Activated naive CD8-positive, alpha-beta T cell treated with anti-CD3 and anti-CD28 coated beads, Interleukin-2, amount 10 ng/mL, durations not matched to agents 7 days and 5 days (primary cell): ENCODE measurements at places on chromosomes 7 and 10.
A peak's percentile ranks its signal among the peaks of the same experiment; 100 is the strongest.

DNA sequence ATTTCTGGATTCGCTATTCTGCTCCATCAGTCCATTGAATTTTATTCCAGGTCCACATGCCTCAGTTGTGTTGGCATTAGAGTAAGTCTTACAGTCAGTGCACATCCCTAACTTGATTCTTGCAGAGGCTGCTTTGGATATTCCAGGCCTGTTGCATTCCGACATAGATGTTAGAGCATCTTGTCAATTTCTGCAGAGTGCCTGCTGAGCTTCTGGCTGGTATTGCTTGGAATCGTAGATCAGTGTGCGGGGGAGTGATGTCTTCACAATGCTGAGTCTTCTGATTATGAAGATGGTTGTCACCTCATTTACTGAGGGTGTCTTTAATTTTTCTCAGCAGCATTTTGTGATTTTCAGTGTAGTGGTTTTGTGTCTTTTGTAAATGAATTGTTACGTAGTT, 45.2 kb downstream of the INPP5A start:
- DNase-seq, result no peak

- no peak for DNase-seq
Observed at GRCh38 chr10:11881477-11882417, 58.6 kb downstream of the PROSER2 start.

DNA sequence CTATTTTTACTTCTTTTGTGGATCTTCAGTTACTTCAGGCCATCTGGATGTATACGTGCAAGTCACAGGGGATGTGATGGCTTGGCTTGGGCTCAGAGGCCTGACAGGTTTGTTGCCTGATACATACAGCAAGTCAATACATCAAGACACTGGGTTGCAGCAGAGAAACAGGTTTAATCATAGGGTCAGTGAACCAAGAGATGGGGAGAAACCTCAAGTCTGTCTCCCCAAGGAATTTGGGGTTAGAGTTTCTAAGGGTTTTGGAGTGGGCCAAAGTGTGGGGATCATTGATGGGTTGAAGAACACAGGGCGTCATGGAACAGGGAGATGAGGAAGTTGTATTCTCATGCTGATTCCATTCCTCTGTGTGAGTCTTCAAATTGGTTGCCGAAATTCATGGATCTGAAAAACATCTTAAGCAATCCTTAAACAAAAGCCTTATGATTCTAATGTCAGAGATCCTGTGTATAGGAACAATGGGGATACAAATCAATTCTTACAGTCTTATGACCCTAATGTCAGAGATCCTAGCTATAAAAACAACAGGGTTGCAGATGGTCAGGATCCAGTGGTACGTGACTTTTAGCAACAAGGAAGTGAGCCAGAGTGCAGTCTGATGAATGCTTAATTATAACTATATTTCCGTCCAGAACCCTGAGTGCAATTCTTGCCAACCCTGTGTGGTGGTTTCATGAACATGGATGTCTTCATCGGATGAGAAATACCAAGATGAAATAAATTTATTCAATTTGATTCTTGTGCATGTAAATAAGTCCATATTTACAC, 18.9 kb downstream of the OTUD1 start:
- no peak for DNase-seq

- DNase-seq, result no peak
Observed at GRCh38 chr10:79982362-79982800, 33.5 kb upstream of the SFTPD start.

DNA sequence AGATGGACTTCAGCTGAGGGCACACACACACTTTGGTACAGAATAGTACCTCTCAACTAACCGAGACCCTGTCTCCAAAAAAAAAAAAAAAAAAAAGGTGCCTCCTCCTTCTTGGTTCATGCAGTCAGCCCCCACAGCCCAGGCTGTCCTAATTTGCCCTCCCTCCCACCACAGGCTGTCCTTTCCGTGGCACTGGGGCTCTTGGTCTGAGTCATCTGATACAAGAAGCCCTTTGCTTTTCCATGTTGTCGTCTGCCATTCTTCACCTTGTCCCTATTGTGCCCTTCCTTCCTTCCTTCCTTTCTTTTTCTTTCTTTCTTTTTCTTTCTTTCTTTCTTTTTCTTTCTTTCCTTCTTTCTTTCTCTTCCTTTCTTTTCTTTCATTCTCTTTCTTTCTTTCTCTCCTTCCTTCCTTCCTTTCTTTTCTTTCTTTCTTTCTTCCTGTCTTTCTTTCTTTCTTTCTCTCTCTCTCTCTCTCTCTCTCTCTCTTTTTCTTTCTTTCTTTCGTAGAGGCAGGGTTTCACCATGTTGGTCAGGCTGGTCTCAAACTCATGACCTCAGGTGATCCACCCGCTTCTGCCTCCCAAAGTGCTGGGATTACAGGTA, 96.0 kb upstream of the IKZF1 start:
- no peak for DNase-seq

DNA sequence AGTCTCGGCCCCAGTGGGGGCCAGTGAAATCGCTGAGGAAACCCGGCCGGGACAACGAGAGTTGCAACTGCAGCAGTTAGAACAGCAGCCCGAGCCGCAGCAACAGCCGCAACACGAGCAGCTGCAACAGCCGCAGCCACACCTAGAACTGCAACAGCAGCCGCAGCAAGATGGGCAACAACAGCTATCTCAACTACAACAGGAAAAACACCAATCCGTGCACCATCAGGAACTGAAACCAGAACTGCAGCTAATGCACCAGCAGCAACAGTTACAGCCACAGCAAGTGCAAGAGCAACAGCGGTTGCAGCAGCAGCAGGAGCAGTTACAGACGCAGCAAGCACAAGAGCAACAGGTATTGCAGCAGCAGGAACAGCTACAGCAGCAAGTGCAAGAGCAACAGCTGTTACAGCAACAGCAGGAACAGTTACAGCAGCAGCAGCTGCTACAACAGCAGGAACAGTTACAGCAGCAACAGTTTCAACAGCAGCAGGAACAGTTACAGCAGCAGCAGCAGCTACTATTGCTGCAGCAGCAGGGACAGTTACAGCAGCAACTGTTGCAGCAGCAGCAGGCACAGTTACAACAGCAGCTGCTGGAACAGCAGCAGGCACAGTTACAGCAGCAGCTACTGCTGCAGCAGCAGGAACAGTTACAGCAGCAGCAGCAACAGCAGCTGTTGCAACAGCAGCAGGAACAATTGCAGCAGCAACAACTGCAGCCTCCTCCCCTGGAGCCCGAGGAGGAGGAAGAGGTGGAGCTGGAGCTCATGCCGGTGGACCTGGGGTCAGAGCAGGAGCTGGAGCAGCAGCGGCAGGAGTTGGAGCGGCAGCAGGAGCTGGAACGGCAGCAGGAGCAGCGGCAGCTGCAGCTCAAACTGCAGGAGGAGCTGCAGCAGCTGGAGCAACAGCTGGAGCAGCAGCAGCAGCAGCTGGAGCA, 6.1 kb downstream of the ZNF853 start:
- DNase-seq, result no peak

DNA sequence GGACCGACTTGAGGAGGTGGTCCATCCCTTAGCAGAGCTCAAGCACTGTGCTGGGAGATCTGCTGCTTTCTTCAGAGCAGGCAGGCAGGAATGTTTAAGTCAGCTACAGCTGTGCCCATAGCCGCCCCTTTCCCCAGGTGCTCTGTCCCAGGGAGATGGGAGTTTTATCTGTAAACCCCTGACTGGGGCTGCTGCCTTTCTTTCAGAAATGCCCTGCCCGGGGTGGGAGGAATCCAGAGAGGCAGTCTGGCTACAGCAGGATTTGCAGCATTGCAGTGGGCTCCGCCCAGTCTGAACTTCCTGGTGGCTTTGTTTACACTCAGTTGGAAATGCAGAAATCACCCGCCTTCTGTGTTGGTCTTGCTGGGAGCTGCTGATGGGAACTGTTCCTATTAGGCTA, 51.2 kb upstream of the SEMA3A start:
- DNase-seq, result no peak

DNA sequence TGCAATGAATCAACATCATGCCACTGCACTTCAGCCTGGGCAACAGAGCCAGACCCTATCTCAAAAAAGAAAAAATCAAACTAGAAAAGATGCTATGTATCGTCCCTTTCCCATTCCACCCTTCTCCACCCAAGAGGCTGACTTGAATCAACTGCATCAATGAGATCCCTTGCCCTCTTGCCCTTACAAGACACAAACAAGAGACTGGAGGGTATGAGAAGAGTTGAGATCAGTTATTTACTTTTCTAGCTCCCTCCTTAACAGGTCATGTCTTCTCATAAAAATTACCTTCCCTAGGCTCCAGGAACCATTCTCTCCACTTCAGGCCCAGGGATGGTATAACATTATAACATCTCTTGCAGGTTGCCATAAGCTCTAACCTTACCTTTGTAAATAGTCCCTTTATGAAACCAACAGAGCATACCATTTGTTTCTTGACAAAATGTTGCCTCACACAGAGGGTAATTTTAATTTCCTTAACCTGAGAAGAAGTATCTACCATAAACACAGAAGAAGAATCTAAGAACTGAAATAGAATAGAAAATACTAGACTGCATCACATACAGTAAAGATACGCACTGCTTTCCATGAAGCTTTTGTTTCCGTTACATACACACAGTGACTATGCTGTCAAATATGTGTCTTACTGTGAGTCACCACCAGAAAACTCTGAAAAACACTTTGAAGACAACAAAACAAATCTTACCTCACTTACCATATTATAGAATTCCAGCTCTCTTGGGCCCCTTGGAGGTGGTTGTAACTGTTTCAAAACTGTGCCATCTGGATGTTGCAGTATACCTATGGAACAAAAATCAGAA, 30.5 kb downstream of the IPMK start:
- no peak for DNase-seq

GRCh38 chr7:33243319-33243881, 114.0 kb downstream of the BBS9 start:
- DNase-seq, result no peak

GRCh38 chr7:2523461-2523936, 3.9 kb downstream of the LFNG start:
- DNase-seq, result no peak

- no peak for DNase-seq
Observed at GRCh38 chr10:120683454-120683853, 167.7 kb upstream of the WDR11 start.

DNA sequence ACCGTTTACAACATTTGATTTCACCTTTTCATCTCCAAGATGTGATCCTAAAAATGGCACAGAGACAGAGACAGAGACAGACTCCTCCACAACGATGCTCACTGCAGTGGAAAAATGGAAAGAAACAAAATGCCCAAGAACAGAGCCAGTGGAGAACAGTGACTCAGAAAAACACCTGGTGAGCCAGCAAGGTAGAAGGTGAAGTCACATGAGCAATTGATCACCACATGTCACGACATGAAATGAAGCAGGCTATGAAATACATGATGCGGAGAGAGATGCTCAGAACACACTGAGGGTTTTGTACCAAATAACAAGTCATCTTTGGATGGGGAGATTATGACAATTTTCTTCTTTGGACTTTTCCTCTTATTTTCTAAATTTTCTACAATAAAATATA, 3.5 kb downstream of the MSMB start:
- DNase-seq, result no peak

DNA sequence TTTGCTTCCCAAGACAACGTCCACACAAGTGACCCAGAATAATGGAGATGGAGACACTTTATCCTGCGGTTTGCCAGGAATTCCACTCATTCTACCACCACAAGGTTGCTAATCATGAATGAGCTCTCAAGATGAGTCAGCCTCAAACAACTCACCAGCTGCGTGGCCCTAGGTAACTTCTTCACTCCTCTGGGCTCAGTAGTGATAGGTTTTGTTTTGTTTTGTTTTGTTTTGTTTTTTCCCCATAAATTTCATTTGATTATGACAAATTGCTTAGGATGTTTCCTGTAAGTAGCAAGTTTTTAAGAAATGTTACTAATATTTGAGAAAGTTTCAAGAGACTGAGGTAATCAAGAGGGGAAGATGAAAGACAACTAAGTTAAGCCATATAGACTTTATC, 286.8 kb downstream of the PARD3 start:
- DNase-seq, result no peak

- no peak for DNase-seq
Observed at GRCh38 chr7:117020591-117020973, 67.3 kb downstream of the ST7 start.

DNA sequence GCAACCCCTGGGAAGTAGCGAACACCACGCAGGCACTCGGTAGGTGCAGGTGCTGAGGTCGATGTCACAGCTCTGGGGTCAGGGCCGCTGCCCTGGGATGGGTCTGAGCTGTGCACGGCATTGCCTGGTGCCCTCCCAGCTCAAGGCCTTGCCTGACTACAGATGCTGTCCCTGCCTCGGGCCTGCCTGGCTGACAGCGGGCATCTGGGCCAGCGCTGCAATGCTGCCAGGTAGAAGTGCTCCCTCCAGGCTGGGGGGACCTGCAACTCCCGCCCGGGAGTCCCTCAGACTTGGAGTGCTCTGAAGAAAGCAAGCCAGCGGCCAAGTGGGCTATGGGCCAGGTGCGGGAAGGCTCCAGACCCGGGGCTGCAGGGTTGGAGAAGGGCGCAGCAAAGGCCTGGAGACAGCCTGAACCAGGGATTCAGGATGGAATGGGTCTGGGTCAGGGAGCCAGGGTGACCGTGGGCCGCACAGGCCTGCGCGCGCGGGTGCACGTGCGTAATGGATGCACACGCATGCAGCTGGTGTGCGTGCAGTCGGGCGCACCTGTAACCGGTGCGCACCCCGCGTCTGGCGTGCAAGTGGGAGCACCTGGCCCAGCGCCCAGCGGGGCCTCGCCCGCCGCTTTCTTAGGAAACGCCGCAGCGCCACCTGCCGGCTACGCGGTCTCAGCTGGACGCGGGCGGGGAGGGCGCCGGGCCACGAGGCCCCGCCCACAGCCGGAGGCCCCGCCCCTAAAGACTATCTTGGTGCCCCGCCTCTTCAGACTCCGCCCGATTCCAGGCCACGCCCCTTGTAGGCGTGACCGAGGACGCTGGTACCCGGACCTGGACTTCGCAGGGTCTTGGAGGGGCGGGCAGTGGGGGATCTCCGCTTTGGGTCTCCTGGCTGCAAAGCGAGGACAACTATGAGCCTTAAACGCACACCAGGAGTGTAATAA, 46.7 kb downstream of the MICALL2 start:
- DNase-seq, result peak; percentile 97
